ENCODE measurements at places on chromosomes 12 and 14. TPM values are rescaled to one million over a fixed set of nuclear protein-coding genes. Genes with fewer than 3 reads are reported as not detected.

Gene RFX4
- total RNA-seq = not detected

Gene ASCL1
- not detected for total RNA-seq

Gene ITGA7
- 437 TPM for total RNA-seq

Gene USP44
- total RNA-seq = 0.73 TPM

Gene REP15
- total RNA-seq = 6.3 TPM

Gene NR2C1
- total RNA-seq = 33.8 TPM

Gene TAS2R20
- 0.43 TPM for total RNA-seq

Gene PTPRB
- total RNA-seq = 34.6 TPM

Gene INHBC
- total RNA-seq = not detected

Gene A2ML1
- not detected for total RNA-seq

Gene KLRD1
- 1.6 TPM for total RNA-seq

Gene GLIPR1
- 10.9 TPM for total RNA-seq

Gene KLRC3
- not detected for total RNA-seq

Gene TAS2R9
- total RNA-seq = 0.22 TPM

Gene PLEKHD1
- 0.22 TPM for total RNA-seq

Gene ZDHHC17
- 17.5 TPM for total RNA-seq

Gene SOAT2
- not detected for total RNA-seq

Gene OAS1
- 4.6 TPM for total RNA-seq

Gene NFE2
- total RNA-seq = 0.40 TPM

Gene RD3L
- total RNA-seq = 26.4 TPM

Gene ASIC1
- 1.6 TPM for total RNA-seq

Gene RNF31
- total RNA-seq = 29.5 TPM

Gene TNFRSF1A
- total RNA-seq = 47.9 TPM

Gene SPIC
- total RNA-seq = not detected

Gene MYL2
- 13,587 TPM for total RNA-seq

Measured in Right ventricle myocardium superior (tissue), 1 donor.